ENCODE measurements at places on chromosomes 4 and X.

- DNase-seq: no peak
These were observed 15.8 kb downstream of the ART3 start for GRCh38 chr4:76090241-76090691.

DNA sequence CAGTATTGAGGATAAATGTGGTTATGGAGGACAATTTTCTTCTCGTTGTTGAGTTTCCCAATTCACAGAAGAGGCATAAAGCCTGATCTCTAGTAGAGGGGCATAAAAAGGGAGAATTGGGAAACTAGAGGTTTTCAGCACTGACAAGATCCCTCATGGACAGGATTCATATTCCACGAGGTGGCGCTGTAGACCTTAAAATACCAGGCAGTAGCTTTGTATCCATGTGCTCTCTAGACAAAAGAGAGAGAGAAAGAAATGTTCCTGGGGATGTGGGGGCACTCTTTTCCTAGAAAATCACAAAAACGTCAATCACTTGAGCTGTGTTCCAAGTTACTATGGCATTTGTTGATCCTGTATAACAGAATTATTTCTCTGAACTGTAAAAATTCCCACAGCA lies 128.3 kb downstream of the MAGEE1 start:
- DNase-seq: peak; percentile 25

DNA sequence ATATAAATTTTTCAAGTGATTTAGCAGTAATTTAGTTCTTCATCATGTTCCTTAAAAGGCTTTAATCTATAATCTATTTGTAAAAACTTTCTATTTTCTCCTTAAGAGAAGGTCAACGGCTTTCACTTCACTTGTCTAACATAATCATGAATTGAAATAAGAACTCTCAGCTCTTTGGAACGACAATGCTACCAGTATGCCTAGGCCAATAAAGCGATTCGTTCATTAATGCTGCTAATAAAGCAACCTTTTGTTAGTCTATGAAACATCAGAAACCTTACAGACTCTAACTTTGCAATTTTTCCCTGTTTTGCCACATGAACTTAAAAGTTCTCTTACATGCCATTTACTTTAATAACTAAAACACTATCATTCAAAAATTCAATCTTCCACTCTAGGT lies 47.6 kb downstream of the FBXW7 start:
- DNase-seq: no peak

DNA sequence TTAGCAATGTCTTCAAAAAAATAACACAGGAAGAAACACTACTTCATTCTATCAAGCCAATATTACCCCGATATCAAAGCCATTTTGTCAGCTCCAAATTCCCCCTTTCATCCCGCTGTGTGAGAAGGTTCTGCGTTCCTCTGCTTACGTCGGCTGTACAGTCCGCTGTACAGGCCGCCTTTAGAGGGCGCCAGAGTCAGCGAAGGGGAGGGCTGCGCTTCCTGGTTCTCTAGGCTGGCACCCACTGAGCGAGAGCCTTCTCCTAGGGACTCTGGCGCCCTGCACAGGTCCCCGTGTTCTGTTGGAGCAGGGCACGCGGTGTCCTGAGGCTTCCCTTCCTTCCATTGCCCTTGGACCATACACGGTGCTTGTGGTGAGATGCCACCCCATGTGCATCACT lies 25.3 kb upstream of the CT45A1 start:
- no peak for DNase-seq

DNA sequence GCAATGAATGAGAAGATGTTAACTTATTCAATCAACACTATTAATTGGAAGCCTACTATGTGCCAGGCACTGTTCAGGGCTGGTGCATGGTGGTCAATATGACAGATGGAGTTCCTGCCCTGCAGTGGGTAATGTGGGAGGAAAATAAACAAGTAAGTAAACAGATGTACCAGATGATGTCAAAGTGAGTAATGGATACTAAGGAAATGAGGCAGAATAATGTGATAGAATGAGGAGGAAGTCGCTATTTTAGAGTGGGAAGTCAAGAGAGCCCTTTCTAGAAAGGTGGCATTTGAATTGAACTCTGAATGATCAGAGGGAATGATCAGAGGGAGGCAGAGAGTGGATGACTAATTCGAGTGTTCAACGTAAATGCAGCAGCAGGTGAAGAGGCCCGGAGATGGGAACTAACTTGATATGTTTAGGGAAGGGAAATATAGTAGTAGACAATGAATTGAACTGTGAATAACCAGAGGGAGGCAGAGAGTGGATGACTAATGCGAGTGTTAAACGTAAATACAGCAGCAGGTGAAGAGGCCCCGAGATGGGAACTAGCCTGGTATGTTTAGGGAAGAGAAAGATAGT lies 48.3 kb downstream of the HMGB3 start:
- DNase-seq: no peak

DNA sequence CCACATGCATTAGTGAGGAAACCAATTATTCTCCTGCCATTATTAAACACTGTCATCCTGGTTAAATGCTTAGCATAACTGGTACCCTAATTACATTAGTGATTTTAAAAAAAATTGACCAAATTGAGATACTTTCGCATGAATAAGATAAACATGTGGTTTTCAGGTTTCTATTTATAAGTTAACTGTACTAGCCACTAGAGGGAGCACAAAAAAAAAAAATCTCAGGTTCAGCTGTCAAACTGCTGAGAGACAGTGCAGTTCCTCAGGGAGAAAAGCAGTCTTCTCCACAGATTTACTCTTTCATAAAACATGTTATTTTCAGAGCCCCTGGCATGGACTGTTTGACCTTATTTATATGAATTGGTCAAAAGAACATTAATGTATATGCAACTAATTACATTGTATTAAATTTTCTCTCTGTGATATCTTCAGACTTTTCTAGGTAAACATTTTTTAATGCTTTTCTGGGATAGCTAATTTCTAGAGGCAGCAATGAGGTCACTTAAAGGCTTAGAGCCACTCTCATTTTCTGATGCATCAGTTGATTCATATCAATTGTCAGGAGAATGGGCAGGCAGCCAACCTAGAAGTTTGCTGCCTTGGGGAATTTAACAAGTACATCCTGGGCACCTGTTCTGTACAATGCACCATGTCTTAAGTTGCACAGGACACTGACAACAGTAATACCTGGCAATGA lies 167.5 kb downstream of the CDS1 start:
- DNase-seq: peak; percentile 51

- no peak for DNase-seq
These were observed 32.0 kb upstream of the USP51 start for GRCh38 chrX:55521687-55522086.

DNA sequence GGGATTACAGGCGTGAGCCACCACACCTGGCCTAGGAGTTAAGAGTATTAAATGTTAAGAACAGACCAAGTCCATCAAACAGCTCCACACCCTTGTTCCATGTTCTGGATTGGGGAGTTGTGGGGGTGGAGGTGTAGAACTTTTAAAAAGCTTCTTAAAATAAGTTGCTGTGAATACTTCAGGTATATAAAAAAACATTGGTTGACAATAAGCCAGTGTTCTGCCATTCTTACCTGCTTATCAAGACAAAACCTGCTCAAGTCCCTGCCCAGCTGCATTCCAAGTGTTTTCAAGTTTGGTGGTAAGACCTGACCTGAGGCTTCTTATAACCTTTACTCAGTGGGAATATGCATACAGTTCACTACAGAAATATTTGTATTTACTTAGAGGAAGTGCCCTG lies 6.4 kb downstream of the RBM3 start:
- DNase-seq: no peak

GRCh38 chr4:20017070-20017776 lies 234.5 kb upstream of the SLIT2 start:
- DNase-seq: no peak

DNA sequence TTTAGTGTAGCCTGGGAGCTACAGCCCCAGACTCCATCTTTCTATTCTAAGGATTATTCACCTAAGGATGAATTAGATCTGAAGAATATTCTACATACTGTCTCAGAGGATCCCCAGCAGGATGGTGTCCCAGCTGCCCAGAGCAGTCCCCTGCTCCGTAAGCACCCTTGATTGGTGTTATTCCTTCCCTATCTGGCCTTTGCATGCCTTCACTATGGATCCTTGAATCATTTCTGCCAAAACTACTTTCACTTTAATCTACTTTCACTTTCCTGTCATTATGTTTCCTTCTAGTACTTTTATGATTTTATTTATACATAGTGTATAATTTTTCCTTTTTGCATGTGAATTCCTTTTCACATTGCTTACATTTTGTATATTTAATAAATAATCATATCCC lies 39.2 kb downstream of the ARHGAP24 start:
- no peak for DNase-seq
